ENCODE measurements at places on chromosomes 5 and 9.
A peak's percentile ranks its signal among the peaks of the same experiment; 100 is the strongest.

DNA sequence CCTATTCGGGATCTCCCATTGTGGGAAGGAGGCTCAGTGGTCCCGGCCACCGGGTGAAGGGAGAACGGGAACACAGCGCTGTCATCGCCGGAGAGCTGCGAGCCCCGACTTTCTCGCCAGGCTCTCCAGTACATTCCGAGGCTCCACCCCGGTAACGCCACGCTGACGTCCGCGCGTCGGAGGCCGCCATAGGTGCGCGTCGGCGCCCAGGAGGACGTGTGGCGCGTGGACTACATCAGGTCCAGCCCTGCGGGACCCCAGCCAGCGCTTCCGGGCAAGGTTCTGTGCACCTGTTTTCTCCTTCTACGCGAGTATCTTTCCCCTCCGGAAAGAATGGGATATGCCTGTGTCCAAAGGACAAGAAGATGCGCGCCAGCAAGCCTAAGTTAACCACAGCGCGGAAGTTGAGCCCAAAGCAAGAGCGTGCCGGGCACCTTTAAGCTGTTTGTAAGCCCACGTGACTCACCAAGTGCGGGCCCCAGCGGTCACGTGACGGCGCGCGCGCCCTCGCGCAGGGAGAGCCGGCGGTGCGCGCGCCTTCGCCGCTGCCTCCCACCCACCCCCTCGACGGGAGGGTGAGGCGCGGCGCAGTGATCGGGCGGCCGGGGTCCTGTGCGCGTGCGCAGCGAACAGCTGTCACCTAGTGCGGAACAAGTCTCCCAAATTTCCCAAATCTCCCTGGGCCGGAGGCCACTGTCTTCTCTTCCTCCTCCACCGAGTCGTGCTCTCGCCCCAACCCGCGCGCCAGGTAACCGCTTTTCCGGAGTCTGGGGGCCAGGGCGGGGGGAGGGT is at the start of gene KDM4C:
Gene KDM4C (plus strand): TSS at position 518 of the 792 bp plus-strand sequence. CDS start 35,016 bp downstream, outside the sequence.
- DNase-seq, result peak; percentile 91

GRCh38 chr5:74094096-74094781 is 468.2 kb downstream of the ARHGEF28 start:
- DNase-seq, result no peak

- no peak for DNase-seq
Observed at GRCh38 chr5:159730285-159730684, 186.0 kb upstream of the ADRA1B start.

DNA sequence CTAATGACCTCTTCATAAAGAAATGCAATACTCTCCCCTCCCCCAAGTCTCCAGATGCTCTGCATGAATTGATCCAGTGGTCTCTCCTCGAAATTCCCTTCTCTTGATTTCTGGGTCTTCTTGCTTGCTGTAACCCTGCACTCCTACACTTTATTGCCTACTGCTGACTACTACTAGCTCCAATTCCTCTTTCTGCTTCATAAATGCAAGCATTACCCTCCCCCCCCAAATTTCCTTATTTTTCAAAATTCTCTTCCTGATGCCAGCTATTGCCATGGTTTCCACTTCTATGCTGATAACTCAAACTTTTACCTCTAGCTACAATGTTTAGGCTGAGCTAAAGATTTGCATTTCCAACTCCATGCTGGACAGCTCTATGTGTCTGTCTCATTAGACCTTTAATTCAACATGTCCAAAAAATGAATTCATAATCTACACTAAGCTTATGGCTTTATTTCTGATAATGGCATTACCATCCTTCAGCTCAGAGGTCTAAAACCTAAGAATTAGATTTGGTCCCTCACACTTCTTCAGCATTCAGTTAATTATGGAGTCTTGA is 1.4 kb downstream of the ZBTB26 start:
- DNase-seq, result no peak

DNA sequence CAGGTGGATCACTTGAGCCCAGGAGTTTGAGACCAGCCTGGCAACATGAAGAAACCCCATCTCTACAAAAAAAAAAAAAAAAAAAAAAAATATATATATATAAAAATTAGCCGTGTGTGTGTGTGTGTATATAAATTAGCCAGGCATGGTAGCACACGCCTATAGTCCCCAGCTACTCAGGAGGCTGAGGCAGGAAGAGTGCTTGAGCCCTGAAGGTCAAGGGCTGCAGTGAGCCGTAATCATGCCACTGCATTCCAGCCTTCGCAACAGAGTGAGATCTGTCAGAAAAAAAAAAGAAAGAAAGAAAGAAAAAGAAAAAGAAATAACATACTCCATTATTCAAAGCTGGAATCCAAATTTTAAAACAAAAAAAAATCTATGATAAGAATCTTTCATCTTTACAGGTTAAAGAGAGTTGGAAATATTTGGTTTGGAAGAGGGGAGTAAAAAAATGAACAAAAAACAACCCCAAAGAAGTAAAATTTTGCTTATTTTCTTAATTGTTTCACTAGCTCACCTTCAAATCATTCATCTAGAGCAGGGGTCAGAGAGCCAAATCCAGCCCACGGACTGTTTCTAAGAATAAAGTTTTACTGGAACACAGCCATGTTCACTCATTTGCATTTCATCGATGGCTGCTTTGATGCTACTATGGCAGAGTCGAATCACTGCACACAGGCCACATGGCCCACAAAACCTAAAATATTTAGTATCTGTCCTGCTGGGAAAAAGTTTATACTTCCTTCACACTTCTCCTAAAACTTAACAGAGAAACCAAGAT is 109.9 kb downstream of the DROSHA start:
- DNase-seq, result no peak

- no peak for DNase-seq
Observed at GRCh38 chr5:125877248-125877647, 546.0 kb upstream of the GRAMD2B start.
